ENCODE measurements at places on chromosomes 7 and 10.

DNA sequence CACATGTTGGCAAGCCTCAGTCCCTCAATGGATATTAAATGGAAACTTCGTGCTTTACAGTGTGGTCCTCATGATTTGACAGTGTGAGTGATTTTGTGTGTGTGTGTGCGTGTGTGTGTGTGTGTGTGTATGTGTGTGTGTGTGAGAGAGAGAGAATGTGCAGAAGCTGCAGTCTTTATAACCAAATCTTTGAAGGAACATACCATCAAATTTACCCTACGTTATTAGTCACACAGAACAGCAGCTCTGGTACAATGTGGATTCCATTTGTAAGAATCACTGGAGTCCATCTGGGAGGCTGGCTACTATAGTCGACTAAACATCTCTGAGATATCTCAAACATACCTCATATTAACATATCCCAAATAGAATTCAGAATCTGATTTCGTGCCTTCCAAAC lies 928.0 kb upstream of the POT1 start:
- DNase-seq, result no peak

GRCh38 chr7:19024261-19024660 lies 93.2 kb downstream of the TWIST1 start:
- DNase-seq, result no peak

DNA sequence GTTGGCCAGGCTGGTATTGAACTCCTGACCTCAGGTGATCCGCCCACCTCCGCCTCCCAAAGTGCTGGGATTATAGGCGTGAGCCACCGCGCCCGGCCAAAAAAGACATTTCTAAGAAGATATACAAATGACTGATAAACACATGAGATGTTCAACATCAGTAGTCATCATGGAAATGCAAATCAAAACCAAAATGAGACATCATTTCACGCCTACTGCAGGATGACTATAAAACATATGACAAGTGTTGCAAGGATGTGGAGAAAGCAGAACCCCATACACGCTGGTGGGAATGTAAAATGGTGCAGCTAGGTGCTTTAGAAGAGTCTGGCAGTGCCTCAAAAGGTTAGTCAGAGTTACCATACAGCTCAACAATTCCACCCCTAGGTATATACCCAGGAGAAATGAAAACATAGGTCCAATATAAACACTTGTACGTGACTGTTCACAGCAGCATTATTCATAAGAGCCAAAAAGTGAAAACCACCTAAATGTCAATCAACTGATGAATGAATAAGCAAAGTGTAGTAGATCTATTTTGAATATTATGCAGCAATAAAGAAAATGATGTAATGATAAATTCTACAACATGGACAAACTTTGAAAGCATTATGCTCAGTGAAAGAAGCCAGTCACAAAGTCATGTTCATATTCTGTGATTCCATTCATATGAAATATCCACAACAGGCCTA lies 24.5 kb downstream of the TMEM209 start:
- DNase-seq, result peak; percentile 54

- peak; percentile 84 for DNase-seq
Observed at GRCh38 chr10:8628351-8628750, 573.9 kb downstream of the GATA3 start.

- no peak for DNase-seq
Observed at GRCh38 chr10:13915710-13916109, 328.9 kb downstream of the PRPF18 start.

DNA sequence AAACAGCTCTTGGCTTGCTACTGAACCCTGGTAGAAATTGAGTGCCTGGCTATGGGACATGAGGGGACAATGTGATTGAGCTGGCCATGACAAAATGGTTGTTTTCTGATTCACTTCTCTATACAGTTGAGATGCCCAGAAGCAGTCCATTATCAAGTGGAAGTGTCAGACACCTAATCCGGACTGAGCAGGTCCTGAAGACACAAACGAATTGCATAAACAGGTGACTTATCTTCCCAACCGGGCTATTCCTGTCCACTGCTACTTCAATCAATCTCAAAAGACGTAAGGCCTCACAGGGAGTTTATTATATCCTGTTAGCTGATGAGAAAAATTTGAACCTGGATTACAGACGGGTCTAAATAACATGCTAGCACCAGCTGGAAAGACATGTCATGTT lies 105.5 kb upstream of the WAC start:
- no peak for DNase-seq

DNA sequence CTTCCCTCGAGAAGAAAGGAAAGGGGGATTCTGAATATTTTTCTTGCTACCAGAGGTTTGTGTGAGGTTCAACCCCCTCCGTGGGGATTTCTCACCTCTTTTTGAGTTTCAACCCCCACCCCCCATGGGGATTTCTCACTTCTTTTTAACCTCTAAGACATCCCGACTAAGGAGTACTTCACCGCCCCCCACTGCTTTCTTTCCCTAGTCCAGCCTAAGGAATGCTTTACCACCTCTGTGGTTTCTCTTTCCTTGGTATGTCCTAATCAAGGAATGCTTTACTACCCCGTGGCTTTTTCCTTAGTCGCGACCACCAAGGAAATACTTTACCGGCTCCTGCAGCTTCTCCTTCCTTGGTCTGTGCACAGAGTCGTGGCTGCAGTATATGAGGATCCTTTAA lies 149.4 kb downstream of the LYZL1 start:
- DNase-seq, result no peak

GRCh38 chr7:35520810-35521625 lies 173.9 kb downstream of the HERPUD2 start:
- no peak for DNase-seq

GRCh38 chr10:124009231-124010015 lies 84.0 kb downstream of the CHST15 start:
- no peak for DNase-seq

All from Caki2 (cell line).